Left lobe of liver (tissue), 2 donors: ENCODE measurements at places on chromosomes 4 and X. TPM values are rescaled to one million over a fixed set of nuclear protein-coding genes. Genes with fewer than 3 reads are reported as not detected.

- DNase-seq: no peak
These were observed 594.2 kb downstream of the STPG2 start for GRCh38 chr4:97548943-97549583.

MTTP gene
- total RNA-seq: 103 TPM

PCSK1N gene
- total RNA-seq: 0.23 TPM

GRCh38 chr4:87978681-87979080 is 3.2 kb downstream of the SPP1 start:
- DNase-seq: no peak

GRCh38 chr4:7647186-7647585 is 212.5 kb upstream of the PSAPL1 start:
- DNase-seq: no peak

- no peak for DNase-seq
These were observed 77.2 kb downstream of the RASL11B start for GRCh38 chr4:52939325-52939724.

DNA sequence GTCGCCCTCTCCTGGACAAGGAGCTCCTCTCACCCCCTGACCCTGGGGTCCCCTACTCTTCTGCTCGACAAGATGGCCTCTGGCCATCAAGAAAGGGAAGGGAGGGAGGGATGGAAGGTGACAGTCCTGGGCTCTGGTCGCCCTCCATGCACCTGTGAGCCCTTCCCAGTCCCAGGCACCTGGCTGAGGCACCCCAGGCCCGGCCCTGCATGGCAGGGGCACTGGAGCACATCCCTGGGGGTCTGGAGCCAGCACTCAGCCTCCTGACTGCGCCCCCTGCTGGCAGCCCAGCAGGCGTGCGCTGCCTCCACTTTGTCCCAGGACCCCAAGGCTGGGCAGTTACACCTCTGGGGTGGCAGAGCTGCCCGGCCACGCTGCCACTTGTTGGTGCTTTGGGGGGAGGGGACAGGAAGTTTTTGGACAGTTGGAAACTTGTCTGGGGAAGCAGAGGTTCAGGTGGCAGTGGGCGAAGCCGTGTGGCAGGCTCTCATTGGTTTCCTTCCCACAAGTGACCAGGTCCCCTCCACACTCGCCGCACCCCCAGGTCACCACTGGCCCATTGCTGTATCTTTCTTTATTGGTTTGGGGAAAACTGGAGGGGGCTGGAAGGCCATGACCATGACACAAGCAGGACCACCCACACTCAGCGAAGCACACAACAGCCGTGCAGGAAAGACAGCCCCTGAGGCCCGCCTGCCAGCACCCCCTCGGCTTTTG is 4.3 kb downstream of the PNCK start:
- no peak for DNase-seq

- no peak for DNase-seq
These were observed 2558.4 kb downstream of the ARAP2 start for GRCh38 chr4:33685939-33686338.

- DNase-seq: no peak
These were observed 223.1 kb downstream of the AFF2 start for GRCh38 chrX:148723551-148723950.

DNA sequence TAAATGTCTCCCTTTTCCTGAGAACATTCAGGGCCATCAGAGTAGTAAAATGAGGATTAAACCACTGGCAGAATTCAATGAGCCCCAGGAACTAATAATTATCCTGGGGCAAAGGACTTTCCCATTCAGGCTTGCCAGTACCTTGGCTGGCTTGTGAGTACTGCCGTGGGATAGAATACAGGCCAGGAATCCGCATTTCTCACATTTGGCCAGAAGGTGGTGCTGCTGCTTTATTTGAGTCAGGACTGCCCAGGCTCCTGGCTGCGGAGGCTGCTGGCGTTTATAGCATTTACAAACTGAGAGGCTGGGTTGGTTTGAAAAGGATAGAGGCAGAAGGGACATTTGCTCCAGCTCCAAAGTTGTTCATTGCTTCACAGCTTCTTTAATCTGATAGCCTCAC is 91.4 kb downstream of the RTL9 start:
- DNase-seq: peak; percentile 83

- peak; percentile 58 for DNase-seq
These were observed 46.4 kb downstream of the PAGE2 start for GRCh38 chrX:55135171-55135570.

DNA sequence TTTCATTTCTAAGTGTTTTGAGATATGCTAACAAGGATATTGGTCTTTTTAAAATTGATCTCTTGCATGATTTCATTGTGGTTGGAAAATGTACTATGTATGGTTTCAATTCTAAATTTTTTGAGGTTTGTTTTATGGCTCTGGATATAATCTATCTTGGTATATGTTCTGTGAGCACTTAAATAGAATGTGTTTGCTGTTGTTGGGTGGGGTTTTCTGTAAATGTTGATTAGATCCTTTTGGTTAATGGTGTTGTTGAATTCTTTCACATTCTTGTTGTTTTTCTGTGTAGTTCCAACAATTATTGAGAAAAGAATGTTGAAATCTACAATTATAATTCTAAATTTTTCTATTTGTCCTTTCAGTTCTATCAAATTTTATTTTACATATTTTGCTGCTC is 42.6 kb upstream of the GNRHR start:
- no peak for DNase-seq

DNA sequence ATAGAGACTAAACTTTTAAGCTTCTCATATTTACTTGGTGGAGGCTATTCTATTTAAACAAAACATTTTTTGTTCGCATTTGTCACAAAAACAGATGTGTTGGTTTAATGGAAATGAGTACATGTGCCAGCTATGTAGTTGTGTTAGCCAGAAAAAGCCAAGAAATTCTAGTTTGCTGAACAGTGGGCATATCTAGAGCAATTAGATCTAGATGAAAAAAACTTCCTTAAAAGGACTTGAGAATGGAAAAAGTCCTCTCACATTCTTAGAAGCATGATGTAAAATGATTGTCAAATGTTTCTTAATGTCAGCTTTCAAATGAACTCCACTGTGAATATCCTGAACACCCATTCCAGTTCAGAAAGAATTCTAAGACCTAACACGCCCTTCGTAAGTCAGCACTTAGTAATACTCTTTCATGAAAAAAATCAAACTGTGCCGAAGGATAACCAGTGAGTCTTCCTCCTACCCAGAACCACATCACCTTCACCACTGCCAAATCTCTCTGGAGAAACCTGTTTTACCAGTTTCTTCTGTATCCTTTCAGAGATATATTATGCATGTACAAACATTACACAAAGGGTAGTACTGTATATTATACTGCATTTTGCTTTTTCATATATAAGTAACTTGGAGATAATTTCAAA is 28.2 kb downstream of the PHKA1 start:
- DNase-seq: no peak

DNA sequence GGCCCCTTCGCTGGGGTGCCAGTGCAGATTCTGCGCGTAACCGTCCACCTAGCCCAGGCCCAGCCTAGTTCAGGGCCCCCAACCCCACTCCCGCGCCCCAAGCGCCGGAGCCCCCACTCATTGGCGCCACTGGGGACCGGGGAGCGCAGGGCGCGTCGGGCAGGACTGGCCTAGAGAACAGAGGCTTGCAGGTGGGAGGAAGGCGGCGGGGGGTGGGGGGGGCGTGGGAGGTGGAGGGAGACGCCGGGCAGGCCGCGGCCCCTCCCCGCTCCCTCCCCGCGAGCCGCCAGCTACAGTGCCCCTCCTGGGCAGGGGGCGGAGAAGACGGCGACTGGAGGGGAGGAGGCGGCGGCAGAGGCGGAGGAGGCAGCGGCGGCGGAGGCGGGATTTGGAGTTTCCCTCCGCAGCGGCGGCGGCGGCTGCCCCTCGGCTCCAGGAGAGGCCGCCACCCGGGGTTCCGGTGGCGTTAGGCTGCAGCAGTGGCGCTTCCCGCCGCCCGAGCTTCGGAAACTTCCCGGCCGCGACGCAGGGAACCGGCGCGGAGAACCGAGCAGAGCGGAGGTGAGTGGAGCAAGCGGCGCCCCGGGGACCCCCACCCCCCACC is 4.8 kb upstream of the DUSP9 start:
- no peak for DNase-seq

RTL9 gene
- 0.08 TPM for total RNA-seq
